ENCODE measurements at places on chromosomes 12 and 14.

GRCh38 chr14:60723907-60724618, at the start of gene SIX4:
SIX4 (minus strand) TSS chr14:60724351; CDS start chr14:60724074, 277 bp downstream.
- peak; percentile 88 for DNase-seq

DNA sequence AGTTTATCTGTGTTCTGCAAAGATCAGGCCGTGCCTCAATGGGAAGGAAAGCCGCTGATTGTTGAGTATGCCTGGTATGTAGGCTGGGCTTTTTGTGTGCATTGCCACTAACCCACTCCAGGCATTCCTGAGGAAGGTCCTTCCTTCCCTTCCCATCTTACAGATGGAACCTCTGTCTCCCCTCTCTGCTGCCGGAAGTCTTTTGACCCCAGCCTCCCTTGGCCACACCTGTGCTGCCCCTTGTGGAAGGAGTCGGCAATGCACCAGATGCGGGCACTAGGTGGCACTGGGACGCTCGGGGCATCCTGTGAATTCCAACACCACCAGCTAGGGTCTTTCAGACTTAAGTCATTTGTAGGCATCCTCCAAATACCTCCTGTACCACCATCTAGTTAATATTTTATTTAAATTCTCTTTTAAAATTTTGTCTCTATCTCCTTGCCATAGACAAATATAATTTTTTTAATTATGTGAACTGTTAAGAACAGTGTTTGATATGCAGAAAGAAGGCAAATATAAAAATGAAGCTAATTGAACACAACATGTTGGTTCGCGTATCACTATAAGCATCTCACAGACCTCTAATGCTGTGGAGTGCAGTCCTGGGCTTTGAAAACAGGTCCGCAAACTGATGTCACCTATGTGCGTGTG, 99.6 kb downstream of the RIN3 start:
- DNase-seq: peak; percentile 40

DNA sequence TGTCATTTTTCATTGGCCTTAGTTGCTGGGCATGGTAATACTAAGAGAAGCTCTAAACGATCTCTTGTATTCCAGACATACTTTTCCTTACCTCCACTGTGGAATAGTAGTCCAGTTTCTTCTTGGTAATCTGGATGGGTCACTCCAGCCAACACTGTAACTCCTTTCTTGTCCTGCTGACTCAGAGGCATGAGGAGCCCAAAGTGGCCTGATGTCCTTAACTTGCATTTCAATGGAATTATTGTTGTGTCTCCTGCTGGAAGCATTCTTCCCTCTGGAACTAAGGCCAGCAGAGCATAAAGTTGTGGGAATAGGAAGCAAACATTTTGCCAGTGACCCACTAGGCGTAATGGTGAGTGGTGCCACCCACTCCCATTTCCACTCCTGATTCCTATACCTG, 33.1 kb downstream of the DAAM1 start:
- peak; percentile 12 for DNase-seq

GRCh38 chr14:70995671-70996070, 88.4 kb downstream of the PCNX1 start:
- DNase-seq: no peak

DNA sequence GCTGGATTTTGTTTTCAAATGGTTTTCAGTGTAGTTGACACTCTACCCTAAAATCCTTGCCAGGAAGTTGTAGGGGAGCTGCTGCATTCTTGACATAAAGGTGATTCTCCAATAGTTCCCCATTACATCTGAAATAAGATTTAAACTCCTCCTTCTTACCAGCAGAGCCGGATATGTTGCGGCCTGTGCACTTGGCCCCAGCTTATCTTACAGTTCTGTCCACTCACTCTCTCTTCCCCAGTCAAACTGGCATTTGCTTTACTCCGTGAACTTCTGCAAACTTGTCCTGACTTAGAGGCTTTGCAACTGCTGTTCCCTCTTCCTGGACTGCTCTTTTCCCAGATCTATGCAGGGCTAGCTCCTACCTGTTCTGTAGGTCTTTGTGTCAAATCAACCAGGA, 929.5 kb downstream of the VRK1 start:
- no peak for DNase-seq

DNA sequence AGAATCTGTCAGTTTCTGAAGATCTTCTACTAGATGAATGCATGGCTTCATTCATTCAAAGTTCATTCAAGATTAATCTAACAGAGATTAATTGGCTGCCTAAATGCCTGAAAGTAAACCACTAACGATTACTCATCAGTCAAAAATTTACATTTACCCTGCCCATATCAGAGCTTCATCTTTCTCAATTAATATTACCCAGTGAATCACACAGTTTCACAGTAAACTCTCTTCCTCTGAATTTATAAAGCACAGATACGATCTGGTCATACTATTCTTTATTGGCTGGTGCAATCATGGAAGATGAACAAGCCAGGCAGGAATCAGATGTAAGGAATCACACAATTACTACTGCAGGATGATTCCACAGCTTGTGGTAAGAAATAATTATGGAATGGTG, 377.7 kb downstream of the SLC16A7 start:
- DNase-seq: peak; percentile 63

DNA sequence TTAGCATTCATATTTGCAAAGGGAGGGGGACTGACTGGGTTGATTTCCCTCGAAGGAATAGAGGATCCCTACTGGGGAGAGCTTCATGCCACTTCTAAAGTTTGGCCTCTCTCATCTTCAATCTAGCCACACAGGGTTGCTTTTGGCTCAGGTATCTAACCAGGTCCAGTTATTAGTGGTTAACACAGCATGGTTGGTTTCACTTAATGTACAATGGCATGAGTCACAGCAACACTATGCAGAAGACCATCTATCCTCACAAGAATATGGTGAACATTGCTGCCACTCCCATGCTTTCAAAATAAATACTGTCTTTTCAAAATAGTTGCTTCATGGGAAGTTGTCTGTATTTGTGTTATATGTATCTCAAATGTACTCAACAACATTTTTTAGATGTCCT, 6.6 kb upstream of the RAB3IP start:
- DNase-seq: peak; percentile 50

- peak; percentile 91 for DNase-seq
Measured at GRCh38 chr12:57087010-57087690, 1.8 kb upstream of the NAB2 start.

GRCh38 chr12:129973236-129973961, 69.6 kb upstream of the TMEM132D start:
- DNase-seq: no peak

- no peak for DNase-seq
Measured at GRCh38 chr12:24993793-24994192, 44.9 kb upstream of the BCAT1 start.

DNA sequence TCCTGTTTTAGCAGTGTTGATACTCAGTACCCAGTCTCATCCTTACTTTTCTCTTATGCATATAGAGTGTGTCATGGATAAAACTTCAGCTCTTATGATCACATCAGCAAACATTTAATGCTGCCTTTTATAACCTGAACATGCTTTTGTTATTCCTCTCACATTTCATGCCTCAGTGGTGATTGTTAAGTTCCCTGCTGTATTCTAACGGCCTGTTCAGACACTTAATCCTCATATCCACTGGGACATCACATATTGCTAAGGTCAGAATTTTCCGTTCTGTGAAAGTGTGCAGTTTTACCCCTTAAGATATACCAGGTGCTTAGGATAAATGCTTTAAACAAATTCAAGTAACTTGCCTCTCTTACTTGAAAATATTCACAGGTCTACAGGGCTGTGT, 268.7 kb upstream of the SEL1L start:
- no peak for DNase-seq

DNA sequence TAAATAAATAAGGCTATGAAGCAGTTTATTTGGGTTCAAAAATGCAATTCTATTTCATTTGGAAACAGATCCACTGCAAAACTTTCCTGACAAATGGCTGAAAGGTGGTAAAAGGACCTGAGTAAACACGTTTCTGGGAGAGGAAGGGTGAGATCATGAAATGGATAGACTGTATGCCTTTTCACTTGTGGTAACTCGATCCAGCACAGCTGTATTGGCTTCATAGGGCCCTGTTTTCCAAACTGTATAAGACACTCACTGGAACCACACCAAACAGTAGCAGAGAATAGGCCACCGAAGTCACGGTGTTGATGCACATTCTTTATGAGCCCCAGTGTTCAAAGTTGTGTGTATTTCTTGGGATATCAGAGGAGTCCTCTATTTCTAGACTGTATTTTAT, 325.2 kb upstream of the DIO2 start:
- DNase-seq: no peak

DNA sequence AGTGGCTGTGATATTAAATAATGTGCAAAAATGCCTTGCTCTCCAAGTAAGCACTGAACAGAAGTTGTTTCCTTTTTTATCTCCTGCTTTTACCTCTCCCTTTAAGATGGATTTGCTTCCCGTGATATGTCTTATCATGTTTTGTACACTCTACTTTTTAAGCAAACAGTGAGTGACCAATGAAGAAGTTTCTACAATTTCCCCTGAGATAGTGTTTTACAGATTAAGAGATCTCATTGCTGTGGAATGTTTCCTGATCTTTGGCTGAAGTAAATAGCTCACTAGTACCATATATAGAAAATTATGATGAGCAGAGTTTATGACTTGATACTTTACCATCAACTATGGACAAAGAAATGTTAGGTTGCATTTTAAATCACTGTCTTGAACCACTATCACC, 184.8 kb upstream of the PDE3A start:
- DNase-seq: peak; percentile 90

DNA sequence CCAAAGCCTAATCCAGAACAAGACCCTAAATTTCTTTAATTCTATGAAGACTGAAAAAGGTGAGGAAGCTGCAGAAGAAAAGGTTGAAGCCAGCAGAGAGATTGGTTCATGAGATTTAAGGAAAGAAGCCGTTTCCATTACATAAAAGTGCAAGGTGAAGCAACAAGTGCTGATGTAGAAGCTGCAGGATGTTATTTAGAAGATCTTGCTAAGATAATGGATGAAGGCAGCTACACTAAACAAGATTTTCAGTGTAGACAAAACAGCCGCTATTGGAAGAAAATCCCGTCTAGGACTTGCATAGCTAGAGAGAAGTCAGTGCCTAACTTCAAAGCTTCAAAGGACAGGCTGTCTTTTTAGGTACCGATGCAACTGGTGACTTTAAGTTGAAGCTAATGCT, 65.4 kb upstream of the AMIGO2 start:
- no peak for DNase-seq

DNA sequence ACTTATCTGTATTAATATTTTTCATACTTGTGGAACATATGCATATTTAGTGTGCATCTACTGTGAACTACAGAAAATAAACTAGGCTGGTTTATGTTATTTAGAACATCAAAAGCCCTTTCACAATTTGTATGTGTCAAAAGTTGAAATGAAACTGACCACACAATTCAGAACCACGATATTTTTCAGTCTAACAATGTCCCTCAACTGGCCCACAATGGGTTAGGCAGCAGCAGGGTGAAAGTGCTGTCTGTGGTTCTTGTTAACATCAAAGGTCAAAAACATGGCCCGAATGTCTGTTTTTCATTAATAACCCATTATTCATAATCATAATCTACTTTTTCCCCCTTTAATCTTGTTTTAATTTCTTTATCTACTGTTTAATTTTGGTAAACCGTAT, 559.9 kb upstream of the ATP2B1 start:
- DNase-seq: no peak

GRCh38 chr14:106564058-106564643, 1037.8 kb downstream of the TMEM121 start:
- no peak for DNase-seq

DNA sequence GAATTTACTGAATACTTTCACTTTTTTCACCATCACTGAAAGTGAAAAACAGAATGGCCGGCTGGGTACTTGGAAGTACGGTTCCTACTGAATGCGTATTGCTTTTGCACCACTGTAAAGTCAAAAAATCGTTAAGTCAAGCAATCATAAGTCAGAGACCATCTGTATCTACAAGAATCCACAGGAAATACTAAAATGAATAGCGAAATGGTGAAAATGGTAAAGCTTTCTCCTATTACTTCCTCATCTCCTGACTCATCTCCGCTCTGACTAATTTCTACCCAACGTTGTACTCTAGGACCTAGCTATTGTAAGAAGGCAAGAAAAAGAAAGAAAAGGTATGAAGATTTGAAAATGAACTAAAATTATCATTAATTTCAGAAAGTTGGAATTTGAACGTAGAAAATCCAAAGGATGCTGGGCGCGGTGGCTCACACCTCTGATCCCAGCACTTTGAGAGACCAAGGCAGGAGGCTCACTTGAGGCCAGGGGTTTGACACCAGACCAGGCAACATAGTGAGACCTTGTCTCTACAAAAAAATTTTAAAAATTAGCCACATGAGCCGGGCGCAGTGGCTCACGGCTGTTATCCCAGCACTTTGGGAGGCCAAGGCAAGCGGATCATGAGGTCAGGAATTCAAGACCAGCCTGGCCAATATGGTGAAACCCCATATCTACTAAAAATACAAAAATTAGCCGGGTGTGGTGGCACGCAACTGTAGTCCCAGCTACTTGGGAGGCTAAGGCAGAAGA, 5.3 kb upstream of the CDCA4 start:
- peak; percentile 74 for DNase-seq

GRCh38 chr12:116441292-116441691, 117.9 kb upstream of the MAP1LC3B2 start:
- DNase-seq: no peak

DNA sequence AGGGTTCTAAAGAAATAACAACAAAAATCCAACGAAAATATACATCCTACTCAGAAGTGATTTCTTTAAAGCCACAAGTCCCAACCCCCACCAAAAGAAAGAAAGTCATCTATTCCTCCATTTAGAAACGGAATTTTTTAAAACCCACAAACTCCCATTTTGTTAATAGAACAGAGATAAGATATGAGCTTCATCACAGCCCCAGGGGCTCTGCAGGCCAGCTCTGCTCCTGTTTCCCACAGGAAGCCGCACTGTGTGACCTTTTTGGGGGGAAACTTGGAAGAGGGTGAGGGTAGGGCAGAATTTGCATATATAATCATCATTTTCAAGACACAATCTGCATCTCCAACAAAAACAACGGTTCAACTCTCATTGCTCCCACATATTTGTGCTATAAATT, 2.8 kb downstream of the FBXL14 start:
- no peak for DNase-seq

- no peak for DNase-seq
Measured at GRCh38 chr12:92244036-92244435, 98.4 kb upstream of the BTG1 start.

DNA sequence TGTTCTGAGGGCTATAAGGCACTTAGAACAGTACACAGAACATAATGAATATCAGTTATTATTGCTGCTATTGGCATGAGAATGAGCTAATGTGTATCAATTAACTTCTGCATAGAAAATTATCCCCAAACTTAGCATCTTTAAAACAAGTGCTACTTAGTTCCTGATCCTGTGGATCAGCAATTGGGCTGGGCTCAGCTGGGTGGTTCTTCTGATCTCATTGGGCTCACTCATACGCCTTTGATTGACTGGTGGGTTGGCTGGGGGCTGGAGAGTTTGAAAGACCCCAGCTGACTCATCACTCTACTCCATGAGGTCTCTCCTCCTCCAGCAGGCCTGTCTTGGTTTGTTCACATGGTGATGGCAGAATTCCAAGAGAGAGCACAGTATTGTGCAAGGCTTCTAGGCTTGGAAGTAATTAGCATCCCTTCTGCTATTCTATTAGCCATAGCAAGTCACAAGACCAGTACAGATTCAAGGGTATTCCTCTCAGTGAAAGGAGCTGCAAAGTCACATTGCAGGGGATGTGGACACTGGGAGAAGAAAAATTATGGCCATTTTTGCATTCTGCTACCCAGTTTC, 27.2 kb upstream of the HSPB8 start:
- no peak for DNase-seq

GRCh38 chr12:21906919-21907493, 34.2 kb downstream of the ABCC9 start:
- peak; percentile 53 for DNase-seq

GRCh38 chr12:2550561-2551411, 244.0 kb upstream of the FKBP4 start:
- no peak for DNase-seq
